ENCODE measurements at places on chromosomes 4 and X. TPM values are rescaled to one million over a fixed set of nuclear protein-coding genes. Genes with fewer than 3 reads are reported as not detected.

DNA sequence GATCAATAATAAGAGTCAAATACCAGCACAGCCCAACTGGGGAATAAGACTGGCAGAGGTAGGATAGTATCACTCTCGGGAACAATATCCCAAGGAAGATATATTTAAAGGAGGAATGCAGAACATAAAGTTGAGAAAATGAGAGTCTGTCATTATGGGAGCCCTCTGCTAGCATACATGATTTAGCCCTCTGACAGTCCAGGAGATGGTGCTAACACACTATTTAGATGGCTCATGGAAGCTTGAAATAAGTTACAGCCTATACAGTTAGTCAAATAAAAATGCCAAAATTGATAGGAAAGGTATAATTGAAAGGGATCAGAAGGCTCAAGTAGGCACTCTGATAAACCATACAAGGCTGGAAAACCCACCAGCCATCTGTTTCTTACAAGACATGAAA is 201.0 kb upstream of the NEIL3 start:
- no peak for DNase-seq

DNA sequence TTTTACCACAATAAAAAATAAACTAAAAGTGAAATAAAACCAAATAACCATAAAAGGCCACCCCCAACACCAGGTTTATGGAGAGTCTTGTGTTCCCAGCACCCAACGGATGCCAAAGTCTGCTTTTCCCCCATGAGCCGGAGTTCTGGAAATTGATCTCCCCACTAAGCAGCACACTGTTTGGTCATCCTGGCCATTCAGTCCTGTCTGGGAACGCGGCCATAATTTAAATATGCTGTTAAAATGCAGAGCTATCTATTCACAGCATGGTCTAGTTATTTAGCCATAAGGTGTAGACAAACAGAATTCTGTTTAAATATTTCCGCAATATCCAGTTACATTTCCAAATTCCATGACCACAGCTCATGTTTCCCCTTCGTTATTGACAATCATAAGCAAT is 129.6 kb upstream of the TBL1X start:
- DNase-seq = no peak

DNA sequence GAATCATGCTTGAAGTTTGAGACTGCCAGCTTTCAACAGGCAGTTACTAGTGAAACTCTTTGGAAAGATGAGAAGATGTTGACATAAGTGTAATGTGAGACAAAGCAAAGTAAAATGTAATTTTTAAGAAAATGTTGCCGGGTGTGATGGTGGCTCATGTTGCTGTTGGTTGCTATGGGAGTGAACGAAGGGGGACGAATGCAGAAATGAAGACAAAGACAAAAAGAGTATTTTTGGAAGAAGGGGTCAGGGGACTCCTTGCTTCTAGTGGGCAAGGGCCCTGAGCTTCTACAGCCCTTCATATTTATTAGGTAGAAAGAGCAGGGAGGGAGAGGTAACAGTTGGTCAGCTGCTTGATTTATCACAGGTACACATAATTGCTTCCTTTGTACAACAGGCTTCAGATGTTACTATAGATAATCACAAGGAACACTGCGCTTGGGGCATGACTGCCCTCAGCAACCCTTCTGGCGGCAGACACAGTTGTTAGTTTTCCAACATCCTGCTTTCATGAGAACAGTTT is 11.9 kb upstream of the UGDH start:
- DNase-seq = no peak

DNA sequence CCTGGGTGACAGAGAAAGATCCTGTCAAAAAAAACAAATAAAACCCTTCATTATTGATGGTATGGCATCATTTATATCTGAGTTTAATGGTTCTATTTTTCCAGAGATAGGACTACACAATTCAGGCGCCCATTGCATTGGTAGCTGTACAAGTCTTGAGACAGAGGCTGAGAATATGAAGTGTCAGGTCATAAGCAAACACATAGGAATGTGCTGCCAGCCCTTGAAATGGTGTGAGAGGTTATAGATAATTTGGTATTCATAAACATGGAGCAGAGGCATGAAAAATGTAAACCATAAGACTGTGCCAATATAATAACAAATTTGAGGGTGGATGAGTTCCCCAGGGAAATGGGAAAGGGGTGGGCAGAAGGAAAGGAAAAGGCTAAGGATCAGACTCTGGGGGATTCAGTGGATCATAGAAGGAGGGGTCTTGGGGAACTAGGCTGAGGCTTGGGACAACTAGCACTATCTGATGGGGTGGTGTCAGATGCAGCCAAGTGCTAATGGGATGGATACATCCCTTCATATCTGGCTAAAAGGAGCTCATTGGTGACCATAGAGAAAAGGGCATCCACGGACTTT is 50.8 kb downstream of the MAOA start:
- DNase-seq = no peak

DNA sequence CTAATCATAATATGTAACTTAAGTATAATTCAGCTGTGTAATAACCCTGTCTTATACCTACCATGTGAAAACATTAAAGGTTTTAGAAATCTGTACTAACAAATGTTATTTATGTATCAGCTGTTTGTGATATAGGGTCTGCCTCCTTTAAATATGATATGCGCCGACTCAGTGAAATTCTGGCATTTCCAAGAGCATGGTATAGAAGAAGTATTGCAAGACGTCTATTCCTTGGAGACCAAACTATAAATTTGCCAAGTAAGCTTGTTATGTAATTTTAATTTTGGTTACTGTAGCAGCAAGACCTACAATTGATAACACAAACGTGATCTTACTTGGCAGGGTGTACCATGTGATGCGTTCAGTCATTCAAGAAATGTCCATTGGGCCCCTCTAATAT is 32.3 kb upstream of the ADAD1 start:
- no peak for DNase-seq

- DNase-seq = no peak
These were observed 58.2 kb downstream of the CCSER1 start for GRCh38 chr4:90185416-90185815.

Gene MAGEA8
- total RNA-seq = not detected

Data from thymus (tissue), 14 donors.